ENCODE measurements at places on chromosomes 2 and 18.

DNA sequence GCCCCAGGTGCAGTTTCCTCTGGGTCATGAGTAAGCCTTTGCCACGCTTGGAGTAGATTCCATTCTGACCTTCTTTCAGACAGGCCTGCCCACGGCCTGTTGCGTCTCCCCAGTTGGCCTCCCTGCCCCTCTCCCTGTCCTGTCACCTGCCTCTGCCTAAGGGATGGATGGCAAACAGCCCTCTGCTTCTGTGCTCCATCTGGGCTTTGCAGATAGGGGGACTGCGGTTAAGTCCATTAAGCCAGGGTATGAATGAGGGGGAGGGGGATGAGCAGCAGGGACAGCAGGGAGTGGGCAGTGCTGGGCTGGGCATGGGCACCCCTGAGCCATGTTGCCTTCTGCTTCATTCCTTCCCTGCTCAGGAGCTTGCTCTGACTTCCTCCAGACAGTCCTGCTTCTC, 37.6 kb upstream of the B3GNT7 start:
- DNase-seq = no peak

GRCh38 chr2:189236066-189236465, 56.5 kb upstream of the COL5A2 start:
- peak; percentile 58 for DNase-seq

DNA sequence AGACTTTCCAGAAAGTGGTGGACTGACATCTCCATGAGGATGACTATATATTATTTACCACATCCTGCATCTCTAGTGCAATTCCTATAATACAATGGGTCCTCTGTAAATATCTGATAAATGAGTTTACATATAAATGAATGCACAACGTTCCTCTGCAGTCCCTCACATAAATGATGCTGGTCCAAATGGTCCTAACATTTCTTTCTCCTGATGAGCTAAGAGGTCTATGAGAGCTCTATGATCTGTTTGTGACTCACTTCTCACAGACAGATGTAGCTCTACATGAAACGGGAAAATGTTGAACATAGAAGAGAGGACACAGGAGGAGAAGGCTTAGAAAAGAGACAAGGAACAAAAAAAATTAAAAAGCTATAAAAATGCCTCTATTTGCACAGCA, 201.2 kb upstream of the PIK3C3 start:
- peak; percentile 4 for DNase-seq

DNA sequence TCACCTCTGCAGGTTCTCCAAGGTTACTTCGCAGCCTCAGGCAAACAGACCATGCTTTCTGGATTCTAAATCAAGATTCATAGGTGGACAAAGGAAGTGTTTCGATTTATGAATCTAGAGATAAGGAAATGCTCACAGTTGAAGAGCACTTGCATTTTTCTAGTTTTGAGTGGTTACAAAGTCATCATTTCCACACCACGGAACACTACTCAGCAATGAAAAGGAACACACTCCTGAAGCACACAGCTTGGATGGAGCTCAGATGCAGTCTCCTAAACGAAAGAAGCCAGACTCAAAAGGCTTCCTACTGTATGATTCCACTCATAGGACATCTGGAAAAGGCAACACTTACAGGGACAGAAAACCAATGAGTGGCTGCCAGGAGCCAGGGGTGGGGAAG, 31.7 kb downstream of the SDC1 start:
- no peak for DNase-seq

DNA sequence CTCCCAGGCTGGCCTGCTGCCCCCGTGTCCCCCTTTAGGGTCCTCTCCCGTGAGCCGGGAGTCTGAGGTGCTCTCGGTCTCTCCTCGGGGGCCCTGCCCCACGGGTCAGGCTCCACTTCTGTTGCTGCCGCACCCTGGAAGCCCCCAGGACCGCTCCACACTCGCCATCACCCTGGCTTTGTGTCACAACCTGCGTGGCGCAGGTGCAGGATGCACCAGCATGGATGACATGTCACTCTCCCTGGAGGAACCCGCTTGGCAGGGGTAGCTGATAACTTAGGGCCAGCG, 10.8 kb upstream of the ARHGEF4 start:
- DNase-seq = no peak

All from M059J (cell line).